ENCODE measurements at places on chromosomes 6 and 20. TPM values are rescaled to one million over a fixed set of nuclear protein-coding genes. Genes with fewer than 3 reads are reported as not detected.

Gene JPH2
- total RNA-seq, result 93.5 TPM

Gene SRSF3
- total RNA-seq, result 128 TPM

Gene BMP2
- total RNA-seq, result 4.7 TPM

Gene HRH3
- total RNA-seq, result not detected

Gene C6orf132
- 2.6 TPM for total RNA-seq

Gene OR2H1
- total RNA-seq, result not detected

Gene EYA4
- total RNA-seq, result 7.2 TPM

Gene NKX2-2
- not detected for total RNA-seq

Gene PRL
- total RNA-seq, result not detected

Gene KIAA1755
- total RNA-seq, result 8.1 TPM

Gene KCNK5
- total RNA-seq, result 1.2 TPM

Gene NHLRC1
- total RNA-seq, result 1.9 TPM

Gene TRIM15
- not detected for total RNA-seq

Gene CST7
- 2.7 TPM for total RNA-seq

Gene ELOVL5
- 66.6 TPM for total RNA-seq

Gene NRSN1
- not detected for total RNA-seq

Gene SGK1
- total RNA-seq, result 104 TPM
